ENCODE measurements at places on chromosomes 1 and 21.

DNA sequence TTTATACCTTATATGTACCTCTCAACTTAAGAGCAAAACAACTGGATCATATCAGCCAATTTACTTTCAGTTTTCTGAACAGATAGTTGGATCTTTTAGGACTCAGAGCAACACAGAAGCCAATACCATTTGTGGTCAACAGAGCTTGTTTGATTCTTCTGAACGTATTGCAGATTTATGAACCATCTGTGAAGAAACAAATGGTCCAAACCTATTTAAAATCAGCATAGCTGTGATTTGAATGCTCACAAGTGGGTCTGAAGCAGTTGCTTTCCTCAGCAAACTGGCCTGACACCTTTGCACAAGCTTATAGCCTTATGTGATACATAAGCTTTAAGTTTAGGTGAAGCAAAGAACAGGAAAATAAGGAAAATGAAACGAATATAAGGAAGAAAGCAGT, 147.6 kb downstream of the LRRIQ3 start:
- DNase-seq: no peak

- no peak for DNase-seq
These were observed 581.8 kb downstream of the PLPP3 start for GRCh38 chr1:55997536-55997935.

GRCh38 chr1:155607708-155608107, 2.3 kb upstream of the MSTO1 start:
- DNase-seq: no peak

DNA sequence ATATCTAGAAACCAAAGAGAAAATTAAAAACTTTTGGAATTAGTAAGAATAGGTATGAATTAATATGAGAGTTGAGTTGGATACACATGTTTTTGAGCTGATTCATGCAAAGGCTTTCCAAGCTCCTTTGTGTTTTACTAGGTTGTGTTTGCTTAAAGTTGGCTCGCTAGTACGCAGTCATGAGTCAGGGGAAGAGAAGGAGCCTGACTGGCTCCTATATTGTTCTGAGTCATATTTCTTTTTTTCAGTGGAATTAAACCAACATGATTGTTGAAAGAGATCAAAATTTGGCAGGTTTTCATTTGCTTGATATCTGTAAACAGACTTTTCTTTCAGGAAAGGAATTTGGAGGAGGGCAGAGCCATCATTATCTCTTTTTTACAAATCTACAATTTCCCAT, 66.7 kb downstream of the MAGI3 start:
- DNase-seq: no peak

DNA sequence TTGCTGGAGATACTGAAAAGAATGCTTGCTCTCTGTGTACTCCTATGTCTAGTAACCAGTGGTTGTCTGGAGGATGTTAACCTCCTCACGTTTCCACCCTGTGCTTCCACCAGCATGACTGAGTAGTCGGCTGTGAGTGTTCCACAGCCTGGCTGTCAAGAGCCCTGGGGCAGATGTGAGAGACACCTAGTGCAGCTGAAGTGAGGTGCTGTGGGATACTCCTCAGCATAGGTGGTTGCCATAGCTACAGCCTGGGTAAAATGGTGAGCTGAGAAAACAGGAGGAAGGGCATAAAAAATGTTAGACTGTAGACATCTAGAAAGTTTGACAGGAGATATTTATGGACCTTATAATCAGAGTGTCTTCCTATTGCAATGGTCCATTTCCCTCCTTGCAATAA, 15.8 kb downstream of the IVL start:
- no peak for DNase-seq

DNA sequence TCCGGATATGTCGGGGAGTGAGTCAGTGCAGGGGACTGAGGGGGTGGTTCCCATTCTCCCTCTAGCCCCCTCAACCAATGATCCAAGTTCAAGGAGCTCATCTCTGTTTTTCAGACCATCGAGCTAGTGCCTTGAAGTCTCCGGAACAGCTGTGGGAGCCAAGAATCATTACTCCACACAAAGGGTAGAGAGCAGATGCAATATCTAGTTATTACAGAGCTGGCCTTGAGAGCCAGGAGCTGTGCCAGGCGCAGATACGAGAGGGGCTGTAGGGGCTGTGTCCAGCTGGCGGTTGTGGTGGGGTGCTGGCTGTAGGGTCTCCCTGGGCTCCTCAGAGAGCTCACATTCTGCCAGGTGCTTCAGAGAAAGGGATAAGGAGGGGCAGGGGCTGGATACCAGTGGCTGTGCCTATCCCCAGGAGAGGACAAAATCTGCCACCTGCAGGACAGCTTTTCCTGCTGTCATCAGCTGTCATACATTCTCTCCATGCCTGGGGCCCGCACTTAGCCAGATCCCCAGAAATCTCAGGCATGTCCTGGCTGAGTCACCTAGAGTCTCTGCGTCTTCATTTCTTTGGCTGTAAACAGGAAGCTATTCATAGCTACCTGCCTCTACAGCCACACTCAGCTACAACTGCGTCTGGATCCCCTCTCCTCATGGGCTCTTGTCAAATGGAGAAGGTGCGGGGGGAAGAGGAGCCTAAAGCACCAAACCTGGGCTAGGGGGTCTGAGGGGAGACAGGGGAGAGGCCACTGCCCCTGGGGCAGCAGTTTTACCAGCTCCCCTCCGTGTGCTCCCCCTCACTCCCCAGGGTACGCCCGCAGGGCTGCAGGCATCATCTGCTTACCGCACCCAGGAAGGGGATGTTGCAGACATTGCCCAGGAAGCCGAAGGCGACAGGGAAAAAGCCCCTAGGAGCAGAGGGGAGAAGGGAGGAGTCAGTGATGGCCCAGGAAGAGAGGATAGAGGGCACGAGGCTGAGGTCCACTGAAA, 2.4 kb upstream of the KISS1 start:
- no peak for DNase-seq

- DNase-seq: no peak
These were observed 497.3 kb downstream of the NEGR1 start for GRCh38 chr1:71785000-71785399.

DNA sequence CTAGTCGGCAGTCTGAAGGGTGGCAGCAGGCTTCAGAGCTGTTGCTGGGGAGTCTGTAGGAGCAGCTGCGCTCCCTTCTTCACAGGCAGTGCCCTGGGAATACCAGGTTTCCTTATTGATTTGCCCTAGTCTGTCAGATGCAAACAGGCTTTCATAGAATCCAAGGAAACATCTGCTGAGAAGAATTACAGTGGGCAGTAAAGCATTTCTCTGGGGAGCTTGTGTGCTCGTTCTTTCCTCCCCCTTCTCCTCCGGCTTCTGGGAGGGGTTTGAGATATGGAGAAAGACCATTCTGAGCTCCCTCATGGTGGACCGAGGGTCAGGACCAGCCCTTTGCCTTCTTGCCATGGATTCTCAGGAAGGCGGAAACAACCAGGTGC, 25.4 kb upstream of the PARP1 start:
- DNase-seq: no peak

DNA sequence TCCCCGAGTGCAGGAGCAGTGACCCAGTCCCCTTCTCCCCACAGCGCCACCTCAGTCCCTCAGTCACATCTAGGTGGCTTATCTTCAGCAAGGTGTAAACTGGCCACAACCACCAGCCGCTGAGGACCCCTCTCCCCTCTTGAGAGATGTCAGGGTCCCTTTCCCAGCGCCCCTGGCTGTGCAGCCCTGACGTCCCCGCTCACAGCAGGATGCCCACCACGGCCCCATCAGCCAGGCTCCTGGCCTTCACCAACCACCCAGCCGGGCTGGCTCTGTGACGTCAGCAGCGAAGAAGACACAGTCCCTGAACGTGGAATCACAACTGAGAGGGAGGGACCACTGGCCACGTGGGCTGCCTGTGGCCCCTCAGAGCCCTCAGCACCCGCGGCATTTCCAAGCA, 249.4 kb downstream of the NPHP4 start:
- no peak for DNase-seq

DNA sequence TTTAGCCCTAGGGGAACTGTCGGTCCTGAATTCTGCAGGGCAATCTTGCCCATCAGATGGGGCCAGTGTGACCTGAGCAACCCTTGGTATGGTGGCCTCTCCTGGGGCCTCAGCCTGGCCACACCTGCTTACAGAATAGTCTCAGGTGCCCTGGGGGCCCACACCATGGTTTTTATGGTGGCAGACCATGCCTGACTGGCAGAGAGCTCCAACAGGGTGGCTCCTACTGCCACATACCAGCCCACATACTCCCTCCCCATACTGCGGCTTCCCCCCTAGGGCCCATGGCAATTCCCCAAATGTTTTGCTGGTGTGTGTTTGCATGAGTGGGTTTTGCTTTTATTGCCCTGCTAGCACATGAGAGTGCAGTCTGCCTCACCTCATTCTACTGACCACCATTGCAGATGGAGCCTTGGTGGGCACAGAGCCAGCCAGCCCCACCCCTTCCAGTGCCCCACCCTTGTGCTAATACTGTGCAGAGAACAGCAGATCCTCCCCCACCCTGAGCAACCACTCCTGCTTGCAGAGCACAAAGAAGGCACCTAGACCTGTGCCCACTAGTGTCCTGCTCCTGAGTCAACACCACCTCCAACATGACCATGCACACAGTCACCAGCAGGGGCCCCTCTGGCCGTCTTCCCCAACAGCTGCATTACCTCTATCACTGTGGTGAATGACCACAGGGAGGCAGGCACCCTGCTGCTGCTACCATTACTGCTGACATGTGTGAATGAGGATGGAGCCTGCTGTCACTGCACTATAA, 86.8 kb downstream of the GDAP2 start:
- no peak for DNase-seq

DNA sequence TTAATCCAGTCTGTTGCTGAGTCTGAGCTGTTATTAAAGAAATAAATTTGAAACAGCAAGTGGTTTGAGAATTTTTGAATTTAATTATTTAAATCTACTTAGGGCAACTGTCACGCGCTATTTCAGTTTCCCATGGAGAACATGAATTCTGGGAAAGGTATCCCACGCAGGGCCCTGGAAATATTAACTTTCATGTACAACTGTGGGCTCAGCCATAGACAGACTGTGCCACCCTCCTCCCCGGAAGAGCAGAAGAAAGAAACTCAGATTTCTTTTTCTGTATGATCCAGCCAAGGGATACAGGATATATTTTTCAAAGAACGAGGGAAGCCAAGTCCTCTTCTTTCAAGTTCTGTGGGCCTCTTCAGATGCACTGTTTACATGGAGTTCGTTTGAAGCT, 172.6 kb upstream of the LMO4 start:
- no peak for DNase-seq

DNA sequence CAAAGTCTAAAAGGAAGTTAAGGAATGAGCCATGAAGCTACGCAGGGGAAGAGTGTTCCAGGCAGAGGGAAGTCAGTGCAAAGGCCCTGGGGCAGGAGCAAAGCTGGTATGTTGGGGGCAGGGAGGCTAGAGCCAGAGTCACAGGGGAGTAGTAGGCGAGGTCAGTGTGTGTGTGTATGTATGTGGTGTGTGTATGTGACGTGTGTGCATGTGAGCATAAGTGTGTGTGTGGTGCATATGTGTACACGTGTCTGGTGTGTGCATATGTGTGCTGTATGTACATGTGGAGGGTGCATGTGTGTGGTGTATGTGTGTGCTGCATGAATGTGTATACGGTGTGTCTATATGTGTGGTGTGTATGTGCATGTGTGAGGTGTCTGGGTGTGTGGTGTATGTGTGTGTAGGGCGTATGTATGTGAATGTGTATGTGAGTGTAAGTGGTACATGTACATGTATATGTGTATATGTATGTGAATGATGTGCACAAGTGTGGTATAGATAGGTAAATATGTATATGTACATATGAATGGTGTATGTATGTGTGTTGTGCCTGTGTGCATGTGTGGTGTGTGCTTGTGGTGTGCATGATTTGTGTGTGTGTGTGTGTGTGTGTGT, 20.8 kb upstream of the NID1 start:
- no peak for DNase-seq

- DNase-seq: no peak
These were observed 30.4 kb upstream of the PDE4B start for GRCh38 chr1:65762081-65762862.

DNA sequence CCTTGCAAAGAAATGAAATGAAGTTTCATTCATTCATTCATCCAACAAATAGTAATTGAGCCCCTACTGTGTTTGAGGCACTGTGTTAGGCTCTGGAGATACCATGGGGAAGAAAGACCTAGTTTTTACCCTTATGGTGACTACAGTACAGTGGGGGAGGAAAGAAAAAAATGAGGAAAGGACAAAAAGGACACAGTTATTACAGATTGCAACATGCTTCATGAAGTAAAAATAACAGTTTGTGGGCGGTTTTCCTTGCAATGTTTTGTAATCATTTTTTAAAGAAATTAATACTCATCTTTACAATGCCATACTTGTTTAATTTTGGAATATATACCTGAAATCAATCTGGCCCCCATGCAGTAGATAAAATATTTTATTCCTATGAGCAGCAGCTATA, 120.3 kb downstream of the TM2D1 start:
- DNase-seq: no peak

DNA sequence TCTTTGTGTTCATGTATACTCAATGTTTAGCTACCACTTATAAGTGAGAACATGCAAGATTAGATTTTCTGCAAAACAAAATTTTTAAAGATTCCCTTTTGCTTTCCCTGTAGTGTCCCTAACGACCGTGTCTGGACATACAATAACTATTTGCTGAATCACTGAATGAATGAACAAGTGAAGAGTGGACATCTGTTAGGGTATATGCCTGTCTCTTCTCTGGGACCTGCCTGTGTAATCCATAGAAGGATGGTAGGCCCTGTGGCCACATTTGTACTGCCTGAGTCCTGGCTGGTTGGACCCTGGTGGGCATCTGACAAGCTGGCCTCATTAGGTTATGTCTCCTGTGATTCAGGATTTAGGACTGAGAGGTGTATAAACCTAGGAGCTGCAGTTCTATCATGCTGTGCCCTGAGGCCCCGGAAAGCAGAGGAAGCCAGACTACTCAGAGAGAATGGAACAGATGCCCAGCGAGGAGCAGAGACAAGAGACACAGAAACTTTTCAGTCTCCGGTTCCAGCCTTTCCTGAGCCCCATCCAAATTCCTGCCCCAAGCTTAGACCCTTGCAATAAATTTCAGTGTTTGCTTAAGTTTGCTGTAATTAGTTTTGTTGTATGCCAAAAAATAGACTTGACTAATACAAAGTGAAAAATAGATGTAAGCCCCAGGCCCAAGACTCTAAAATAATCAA, 7.5 kb upstream of the NCF2 start:
- DNase-seq: no peak

DNA sequence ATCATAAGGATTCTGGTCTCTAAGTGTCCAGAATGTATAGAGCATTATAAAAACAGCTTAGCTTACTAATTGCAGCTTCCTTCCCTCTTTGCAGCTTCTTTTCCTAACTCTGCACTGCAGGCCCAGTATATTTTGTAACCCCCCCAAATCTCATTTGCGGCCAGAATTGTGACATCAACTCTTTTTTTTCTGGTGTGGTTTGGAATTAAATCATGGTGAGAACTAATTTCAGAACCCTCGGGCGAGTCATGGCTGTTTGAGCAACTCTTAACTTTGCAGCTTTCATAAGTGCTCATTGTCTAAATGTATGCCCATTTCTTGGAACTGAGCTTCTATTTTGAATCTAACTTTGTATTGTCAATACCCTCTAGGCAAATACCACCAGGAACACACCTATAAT, 187.4 kb downstream of the CYYR1 start:
- no peak for DNase-seq
